AG08396 (cell line): ENCODE measurements at places on chromosomes 3 and 15.
A peak's percentile ranks its signal among the peaks of the same experiment; 100 is the strongest.

DNA sequence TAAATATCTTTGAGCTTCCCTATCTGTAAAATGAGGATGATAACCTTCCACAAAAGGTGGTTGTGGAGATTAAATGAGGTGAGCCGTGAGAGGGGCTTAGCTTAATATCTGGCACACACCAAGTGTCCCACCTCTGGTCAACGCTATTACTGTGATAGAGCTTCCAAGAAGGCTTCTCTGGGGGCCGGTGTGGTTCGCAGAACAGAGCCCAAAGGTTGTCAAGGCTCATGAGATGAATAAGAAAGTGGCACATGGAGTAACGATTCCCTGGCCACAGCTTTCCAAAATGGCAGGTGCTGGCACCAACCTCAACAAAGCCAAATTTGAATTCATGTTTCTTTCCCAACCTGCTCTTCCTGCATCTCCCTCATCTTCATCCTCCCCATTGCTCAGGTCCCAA lies 10.4 kb downstream of the KY start:
- DNase-seq, result no peak

DNA sequence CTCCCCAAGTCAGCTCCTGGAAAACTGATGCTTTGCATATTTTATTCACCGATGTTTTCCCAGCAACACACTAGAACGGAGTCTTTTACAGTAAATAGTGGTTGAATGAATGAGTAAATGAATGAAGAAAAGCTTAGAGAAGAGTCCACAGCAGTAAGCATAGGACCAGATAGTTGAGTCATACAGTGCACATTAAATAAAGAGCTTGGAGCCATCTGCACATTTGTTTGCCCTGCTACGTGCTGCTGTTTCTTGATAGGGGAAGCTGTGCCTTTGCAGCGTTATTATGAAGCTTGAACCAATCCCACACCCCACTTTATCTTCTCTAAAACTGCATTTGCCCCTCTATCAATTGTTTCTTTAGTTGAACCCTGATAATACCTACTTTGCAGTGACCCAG lies 1.2 kb downstream of the FAM98B start:
- no peak for DNase-seq

DNA sequence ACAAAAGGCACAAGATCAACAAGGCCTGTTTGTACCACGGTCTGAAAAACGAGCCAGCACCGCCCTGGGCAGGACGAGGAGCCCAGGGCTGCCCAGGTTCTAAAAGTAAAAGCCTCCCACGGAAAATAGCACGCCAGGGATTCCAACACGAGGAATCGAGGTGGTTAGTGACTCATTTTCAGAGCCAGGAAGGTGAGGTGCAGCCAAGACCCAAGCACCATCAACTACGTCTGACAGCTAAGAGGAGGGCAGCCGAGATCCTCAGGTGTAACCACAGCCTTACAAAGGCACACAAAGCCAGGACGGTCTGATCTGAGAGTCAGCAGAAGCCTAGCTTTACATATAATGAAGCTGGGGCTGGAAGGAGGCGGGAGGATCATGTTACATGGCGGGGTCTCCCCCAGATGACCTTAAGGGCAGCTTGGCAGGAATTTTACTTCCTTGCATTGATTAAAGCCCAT lies 52.5 kb downstream of the ATP10A start:
- no peak for DNase-seq

DNA sequence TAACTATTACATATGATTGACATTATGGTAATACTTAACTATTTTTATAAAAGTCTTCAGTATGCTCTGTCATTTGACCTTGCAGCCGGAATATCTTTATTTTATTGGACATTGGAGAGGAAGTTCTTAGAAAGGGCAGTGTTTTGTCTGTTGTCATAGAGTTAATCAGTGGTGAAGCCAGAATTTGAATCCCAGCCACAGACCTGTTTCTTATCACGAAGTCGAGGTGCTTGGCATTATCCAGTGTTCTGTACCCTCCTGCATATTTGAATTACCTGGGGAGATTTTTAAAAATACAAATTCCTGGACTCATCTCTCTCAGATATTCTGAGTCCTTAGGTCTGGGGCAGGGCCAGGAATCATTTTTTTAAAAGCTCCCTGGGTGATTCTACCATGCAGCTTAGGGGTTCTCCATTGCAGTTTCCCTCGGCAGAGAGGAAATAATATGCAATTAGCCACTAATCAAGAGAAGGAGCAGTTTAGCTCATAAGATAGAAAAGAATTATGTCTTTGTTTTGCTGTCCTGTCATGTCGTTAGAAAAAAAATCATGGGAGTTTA lies 195.6 kb upstream of the CFAP20DC start:
- no peak for DNase-seq

GRCh38 chr15:79218588-79219200 lies 63.8 kb upstream of the ANKRD34C start:
- no peak for DNase-seq

DNA sequence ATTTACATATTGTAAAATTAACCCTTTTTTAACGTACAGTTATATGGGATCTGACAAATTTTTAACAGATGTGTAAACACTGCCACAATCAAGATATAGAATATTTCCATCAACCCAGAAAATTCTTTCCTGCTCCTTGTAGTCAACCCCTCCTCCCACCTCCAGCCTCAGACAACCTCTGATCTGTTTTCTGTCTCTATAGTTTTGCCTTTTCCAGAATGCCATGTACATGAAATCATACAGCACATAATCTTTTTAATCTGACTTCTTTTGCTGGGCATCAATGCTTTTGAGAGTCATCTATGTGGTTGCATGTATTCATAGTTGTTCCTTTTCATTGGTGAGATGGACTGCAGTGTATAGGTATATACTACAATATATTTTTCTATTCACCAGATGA lies 153.0 kb downstream of the SMAD6 start:
- no peak for DNase-seq

GRCh38 chr3:50370594-50370993 lies 11.3 kb upstream of the TMEM115 start:
- DNase-seq, result no peak

DNA sequence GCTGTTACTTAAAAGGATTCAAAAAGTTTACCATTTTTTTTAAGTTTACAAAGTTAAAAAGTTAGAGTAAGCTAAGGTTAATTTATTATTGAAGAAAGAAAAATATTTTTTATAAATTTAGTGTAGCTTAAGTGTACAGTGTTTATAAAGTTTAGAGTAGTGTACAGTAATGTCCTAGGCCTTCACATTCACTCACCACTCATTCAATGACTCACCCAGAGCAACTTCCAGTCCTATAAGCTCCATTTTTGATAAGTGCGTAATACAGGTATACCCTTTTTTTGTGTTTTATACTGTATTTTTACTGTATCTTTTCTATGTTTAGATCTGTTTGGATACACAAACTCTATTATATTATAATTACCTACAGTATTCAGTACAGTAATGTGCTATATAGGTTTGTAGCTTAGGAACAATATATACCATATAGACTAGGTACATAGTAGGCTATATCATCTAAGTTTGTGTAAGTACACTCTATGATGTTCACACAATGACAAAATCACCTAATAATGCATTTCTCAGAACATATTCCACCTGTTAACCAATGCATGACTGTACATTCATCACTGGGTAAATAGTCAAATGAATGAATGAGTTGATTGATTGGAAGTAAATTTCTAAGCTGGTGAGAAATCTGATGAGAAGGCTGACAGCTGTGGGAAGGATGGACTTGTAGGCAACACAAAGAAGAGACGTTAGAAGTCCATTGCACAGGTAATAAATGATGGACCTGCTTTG lies 95.2 kb upstream of the CDIN1 start:
- DNase-seq, result no peak

DNA sequence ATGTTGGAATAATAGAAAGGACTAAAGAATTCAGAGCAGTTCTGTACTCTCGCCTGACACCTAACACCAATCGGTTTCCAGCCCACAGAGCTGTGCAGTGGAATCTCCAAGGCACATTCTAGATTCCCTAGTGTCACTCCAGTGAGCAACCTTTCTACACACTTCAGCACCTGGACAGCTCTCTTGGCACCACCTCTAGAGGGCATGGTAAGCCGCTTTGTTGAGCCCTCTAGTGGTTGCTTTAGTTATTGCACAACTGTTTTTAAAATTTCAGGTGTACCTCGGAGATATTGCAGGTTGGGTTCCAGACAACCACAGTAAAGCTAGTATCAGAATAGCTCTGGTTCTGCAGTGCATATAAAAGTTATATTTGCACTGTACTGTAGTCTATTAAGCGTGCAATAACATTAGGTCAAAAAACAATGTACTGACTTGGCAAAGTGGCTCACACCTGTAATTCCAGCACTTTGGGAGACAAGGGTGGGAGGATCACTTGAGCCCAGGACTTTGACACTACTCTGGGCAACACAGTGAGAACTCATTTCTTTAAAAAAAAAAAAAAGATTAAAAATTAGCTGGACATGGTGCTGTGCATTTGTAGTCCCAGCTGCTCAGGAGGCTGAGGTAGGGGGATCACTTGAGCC lies 26.5 kb upstream of the ERC2 start:
- DNase-seq, result peak; percentile 85

DNA sequence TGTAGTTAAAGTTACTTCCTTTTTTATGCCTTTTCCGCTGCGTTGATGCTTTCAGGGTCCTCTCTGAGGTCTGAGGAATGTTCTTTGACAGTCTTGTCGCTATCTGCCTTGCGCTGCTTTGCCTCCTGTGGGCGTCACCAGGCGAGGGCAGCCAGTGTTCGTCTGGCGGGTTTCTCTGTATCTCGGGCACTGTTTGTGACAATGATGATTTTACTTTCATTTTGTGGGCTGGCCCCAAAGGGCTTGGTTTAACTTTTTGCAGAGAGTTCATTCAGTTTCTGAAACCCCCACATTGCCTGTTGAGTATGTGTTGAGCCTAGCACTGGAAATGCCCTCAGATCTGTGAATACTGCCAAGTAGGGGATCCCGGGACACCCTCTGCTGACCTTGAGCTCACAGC lies 24.6 kb upstream of the SACM1L start:
- no peak for DNase-seq

GRCh38 chr3:110262896-110263295 lies 808.7 kb upstream of the NECTIN3 start:
- DNase-seq, result no peak

DNA sequence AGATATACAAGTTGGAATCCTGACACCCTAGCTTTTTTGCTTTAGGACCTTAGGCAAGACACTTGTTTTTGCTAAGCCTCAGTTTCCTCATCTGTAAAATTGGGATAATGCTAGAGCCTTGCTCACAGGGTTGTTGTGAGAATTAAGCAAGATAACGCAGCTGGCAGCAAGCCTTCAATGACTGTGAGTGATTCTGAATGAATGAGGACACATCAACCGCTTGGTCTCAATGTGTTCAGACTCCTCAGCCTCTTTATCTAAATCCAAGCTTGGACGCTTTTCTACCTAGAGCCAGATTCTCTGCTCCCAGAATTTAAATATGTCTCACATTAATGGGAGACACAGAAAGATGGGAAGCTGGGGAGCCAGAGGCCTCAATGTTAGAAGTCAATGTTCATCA lies 11.8 kb upstream of the TLE3 start:
- no peak for DNase-seq

DNA sequence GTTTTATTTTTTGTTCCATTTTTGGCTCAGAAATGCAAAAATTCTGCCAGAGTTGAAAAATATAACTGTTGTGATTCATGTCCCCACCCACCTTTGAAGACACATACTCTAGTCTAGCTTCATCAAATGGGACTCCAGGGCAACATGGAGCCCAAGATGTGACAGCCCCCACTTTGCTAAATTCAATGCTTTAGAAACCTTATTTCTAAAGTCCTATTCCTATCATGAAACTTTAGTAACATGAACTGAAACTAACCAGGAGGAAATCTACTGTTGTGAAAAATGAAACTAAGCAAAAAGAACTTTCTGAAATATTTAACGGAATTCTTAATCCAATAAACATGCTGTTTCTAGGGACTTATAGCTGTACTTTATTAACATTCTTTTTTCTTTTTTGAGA lies 20.3 kb downstream of the UBP1 start:
- no peak for DNase-seq

DNA sequence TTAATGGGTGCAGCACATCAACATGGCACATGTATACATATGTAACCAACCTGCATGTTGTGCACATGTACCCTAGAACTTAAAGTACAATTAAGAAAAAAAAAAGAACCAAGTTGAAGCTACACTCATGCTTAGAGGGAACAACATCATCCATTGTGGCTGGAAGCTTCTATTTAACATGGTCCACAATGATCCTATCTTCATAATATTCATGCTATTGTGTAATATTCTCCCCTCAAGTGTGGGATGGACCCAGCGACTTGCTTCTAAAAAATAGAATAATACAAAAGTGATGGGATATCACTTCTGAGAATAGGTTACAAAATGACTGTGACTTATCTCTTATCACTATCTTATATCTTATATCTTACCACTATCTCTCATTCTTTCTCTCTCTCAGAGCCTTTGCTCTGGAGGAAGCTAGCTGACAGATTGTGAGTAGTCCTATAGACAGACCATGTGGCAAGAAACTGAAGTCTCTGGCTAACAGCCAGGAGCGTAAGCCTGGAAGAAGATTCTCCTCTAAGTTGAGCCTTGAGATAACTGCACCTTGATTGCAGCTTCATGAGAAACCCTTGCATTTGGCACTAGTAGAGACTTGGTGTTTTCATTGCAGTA lies 198.5 kb upstream of the MRPL3 start:
- DNase-seq, result no peak

- DNase-seq, result no peak
Observed at GRCh38 chr3:99965681-99966408, 148.2 kb downstream of the CMSS1 start.

- DNase-seq, result no peak
Observed at GRCh38 chr3:76888856-76889255, 151.0 kb upstream of the ROBO2 start.

- DNase-seq, result no peak
Observed at GRCh38 chr15:62617741-62618140, 424.8 kb upstream of the TPM1 start.

GRCh38 chr3:39191773-39192172 lies 622 bp downstream of the XIRP1 start:
- no peak for DNase-seq

DNA sequence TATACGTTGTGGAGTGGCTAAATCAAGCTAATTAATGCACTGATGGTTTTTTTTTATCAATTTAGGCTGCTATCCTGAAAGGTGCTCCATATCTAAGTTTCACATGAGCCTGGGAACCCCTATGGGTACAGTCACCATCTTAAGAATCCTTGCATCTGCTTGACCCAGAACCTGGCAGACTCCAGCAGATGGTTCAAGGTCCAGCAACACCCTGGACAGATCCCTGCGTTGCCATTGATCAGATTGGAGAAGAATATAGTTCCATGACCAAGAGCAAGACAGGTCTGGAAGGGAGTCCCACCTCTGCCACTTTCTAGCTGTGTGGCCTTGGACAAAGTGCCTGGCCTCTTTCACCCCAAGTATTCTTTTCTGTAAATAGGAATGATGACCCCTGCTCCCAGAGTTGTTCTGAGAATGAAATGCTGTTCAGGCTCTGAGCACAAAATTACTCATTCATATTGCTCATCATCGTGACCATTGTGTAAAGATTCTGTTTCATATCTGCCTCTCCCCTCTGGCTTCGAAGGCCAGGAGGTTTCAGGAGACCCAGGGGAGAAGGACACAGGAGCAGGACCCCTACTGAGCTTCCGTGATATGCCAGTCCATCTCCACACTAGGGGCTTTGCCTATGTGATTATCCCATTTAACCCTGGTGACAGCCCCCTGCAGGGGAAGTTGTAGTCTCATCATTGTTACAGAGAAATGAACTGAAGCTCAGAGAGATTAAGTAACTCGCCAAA lies 30.0 kb upstream of the TSEN2 start:
- DNase-seq, result peak; percentile 53

- peak; percentile 54 for DNase-seq
Observed at GRCh38 chr3:157175691-157176507, 16.0 kb upstream of the CCNL1 start.
